ENCODE measurements at places on chromosomes 5 and 9.

DNA sequence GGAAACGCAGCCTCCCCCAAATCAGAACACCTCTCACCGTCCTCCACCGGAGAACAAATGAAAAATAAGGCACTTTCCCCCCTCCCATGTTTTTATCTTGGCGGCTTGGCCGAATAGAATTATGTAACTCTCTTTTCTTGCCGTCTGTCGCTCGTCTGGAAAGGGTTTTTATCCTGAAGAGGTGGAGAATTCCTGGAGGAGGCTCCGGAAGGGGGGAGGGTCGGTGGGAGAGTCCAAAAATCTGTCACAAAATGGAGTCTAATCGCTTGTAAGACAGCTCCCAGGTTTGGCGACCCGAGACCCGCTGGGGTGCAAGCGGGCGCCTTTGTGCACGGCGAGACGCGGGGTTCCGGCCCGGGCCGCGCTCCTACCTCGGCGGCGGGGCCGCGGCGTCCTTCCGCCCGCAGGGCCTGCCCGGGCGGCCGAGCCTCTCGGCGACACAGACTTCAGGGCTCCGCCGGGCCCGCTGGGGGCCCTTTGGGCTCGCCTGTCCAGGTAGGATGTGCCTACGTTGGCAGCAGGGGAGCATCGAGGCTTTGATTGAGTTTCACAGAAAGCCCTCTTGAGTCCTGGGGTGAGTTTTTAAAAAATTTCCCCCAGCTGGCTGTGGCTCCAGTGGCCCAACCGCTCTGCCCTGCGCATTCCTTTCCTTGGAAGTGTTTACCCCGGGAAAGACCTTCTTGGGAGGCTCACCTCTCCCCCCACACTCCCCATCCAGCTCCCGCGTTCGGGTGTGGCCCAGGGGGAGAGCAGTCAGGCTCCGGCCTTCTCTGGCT, 5.0 kb downstream of the LMX1B start:
- DNase-seq = no peak

GRCh38 chr5:10023494-10023893, 226.2 kb downstream of the ATPSCKMT start:
- no peak for DNase-seq

DNA sequence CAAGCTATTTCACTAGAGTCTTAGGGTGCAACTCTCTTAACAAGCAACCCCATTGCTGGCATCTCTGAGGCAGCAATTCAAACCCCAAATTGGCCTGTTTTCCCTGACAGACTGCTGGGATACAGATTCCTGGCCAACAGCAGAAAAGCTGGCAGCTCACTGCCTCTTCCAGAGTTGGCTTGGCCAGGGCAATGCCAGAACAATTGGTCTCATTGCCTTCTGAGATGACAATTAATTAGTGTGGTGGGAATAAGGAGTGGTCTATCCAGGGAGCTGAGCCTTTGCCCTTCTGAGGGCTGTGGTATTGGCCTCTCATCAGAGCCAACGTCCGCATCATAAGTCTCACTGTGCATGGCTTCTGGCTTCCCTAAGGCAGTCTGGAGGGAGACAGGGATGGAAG, 183.2 kb downstream of the GNAQ start:
- no peak for DNase-seq

GRCh38 chr9:33142535-33142934, 24.6 kb downstream of the B4GALT1 start:
- no peak for DNase-seq

DNA sequence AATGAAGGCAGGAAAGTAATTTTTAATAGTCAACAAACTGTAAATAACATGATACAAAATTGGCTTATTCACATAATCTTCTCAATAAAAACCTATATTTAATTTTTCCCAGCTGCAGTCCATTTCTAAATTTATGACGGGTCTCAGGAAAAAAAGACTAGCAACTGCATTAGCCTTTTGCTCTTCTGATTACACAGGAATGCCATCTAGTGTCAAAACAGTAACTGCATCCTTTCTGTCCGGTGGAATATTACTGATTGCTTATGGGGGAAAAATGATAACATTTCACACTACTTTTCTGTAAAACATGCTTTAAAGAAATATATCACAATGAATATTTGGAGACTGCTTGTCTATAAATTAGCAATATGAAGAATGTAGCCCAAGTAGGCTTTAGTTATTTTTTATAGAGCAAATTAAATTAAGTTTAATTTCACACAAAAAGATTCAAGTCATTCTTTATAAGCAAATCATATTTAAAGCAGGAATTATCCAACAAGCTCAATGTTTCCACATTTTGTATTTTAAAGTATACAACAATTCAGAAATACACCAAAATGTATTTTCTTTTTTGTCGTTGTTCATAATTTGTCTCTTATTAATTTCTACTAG, 534.7 kb downstream of the CDH10 start:
- DNase-seq = no peak

DNA sequence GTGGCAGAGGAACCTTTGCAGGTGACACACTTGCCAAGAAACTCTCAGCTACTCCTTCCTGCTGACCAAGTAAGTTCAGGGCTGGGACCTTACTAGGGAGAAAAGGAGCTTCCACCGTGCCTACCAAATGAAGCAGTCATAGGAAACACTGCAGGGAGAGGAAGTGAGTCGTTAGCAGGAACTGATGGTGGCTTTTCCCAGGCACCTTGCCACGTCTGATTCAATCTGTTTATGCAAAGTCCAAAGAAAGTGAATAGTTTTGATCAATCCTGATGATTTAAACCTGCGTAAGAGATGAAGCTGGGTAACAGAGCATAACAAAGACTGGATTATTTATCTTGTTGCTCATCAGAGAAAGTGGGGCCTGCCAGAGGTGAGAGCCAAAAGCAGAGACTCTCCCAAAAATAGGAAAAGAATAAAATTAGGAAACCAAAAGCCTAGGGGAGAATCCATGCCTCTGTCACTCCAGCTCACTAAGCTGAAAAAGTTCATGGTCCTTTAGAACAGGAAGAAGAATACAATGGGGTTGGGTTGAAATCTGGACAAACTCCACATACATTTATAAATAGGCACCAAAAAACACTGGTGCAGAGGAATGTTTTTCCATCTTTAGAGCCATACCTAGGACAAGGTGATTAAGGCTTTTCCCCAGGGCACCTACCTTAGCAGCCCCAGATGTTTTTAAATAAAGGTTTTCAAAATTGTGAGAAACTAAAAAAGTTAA, 9.3 kb upstream of the PFDN1 start:
- no peak for DNase-seq

- DNase-seq = no peak
These were observed 298.1 kb upstream of the PANK3 start for GRCh38 chr5:168877132-168877892.

DNA sequence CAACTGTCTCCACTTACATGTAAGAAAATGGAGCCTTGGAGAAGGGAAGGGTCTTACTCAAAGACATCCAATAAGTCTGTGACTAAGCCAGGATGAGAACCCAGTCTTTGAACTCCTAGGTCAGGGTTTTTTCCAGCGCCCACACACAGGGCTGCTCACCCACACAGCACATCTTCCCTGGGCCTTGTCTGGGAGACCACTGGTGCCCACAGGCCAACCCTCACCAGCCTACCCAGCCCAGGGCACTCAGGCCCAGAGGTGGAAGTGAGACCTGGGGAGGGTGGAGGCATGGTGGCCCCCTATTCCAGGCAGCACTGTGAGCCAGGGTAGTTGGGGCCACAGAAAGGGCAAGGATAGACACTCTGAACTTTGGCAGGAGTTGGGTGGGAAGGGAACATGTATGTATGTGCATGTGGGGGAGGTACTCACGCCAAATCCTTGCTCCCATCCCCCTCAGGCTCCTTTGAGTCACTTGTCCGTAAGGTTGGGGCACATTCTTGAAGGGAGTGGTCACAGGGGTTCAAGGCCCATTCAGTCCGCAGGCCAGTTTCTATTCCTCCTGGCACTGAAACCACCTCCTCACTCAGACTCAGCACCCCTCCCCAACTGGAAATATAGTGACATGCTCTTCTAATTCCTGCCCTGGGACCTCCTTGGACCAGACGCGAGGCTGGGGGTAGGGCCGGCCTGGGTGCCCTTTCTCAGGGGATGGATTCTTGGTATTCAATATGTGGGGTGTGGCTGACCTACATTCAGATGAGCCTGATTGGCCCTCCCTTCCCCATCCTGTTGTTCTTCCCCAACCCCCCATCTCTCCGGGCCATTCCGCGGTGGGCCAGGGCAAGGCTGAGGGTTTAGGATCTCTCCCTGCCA, 2.9 kb upstream of the SLC4A9 start:
- no peak for DNase-seq

DNA sequence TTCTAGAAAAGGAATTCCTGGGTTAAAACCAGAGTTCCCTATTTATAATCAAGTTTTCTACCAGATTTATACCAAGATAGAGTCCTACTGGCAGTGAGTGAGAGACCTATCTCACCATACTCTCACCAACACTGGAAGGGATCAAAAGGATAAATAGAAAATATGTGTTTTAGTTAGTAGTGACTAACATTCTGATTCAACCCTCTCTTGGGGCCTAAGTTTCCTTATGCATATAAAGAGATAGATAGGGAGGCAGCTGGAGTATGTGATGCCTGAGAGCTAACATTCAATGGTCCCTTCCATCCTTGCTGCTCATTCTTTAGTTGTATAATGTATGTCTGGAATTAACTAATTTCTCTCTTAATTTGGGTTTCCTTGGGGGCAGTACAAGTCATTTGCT, 32.0 kb downstream of the CKMT2 start:
- no peak for DNase-seq

GRCh38 chr5:138873466-138874221, 1.5 kb downstream of the LRRTM2 start:
- DNase-seq = no peak

DNA sequence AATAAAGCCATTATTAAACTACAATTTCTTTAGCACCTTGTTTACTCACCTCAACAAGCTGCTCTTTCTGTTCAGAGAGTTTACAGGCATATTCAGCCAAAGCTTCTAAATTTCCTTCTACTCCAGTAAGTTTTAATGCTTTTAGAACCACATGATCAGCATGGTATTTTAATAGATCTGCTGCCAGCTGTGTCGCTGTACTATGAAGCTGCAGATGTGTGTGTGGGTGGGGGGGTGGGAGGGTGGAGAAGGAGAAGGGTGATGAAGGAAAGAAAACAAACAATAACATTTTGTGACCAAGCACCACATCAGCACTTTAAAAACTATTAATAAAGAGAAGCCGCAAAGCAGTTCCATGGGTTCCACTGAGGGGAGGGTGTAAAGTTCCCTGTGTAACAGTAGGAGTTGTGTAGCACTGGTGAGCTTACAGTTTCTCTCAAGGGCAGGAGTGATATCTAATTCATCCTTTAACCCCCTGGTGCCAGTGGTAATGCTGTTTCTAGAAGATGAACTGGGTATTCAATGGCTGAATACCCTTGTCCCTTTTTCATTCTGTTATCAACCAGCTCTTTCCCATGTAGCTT, 38.5 kb downstream of the ABITRAM start:
- DNase-seq = no peak

DNA sequence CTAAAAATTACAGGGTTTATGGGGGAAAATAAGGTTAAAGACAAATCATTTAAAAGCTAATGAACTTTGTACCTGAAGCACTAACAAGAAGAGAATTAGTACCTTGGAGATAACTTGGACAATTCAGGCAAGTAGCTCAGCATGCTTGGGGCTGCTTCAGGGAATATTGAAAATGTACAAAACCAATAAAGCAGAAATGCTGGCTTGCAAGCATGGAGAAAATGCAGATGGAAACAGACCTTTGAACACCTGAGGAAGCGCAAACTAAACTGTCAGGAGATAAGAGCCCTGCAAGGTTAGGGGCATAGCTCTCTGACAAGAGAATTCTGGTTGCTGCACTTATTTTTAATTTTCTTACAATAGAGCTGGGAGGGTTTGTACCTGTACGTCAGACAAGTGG, 42.6 kb upstream of the C5orf47 start:
- DNase-seq = no peak

GRCh38 chr5:140295414-140295813, 7.5 kb downstream of the PFDN1 start:
- no peak for DNase-seq

GRCh38 chr5:141597394-141597793, 21.4 kb downstream of the DIAPH1 start:
- DNase-seq = no peak

DNA sequence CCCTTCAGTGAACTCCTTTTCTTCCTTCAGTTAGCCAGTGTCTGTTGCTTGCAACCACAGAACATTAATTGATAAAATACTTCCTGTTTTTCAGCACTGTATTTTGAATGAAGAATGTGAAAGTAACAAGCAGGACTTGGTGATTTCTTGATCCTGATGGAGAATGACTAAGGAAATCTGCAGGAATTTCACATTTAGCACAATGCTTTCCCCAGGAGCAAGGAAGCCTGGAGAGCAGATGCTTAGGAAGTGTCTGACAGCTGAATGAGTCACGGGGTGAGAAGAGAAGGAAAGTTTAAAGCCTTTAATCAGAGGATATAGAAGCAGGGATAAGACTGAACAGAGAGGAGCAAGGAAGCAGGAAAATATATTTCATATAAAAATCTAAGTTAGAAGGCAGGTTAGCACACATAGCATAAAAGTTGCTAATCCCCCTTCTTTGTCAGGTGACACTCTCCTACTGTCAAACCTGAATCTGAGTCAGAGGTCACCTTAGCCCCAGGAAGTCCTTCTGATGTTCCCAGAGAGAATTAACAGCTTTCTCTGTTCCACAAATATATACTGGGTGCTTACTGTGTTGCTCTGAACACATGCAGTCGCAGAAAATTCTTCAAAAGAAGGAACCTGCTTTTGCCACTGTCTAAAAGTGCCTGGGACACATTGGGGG, 59.7 kb downstream of the GNA14 start:
- DNase-seq = no peak

GRCh38 chr5:65612298-65612907, 11.7 kb downstream of the TRIM23 start:
- DNase-seq = no peak

GRCh38 chr9:103809745-103810144, 284.4 kb upstream of the SMC2 start:
- DNase-seq = no peak
